Stimulated activated CD4-positive, alpha-beta T cell treated with anti-CD3 and anti-CD28 coated beads, Interleukin-4, amount 100 ng/mL, for 48 hours (primary cell): ENCODE measurements at places on chromosomes 5 and 9.

DNA sequence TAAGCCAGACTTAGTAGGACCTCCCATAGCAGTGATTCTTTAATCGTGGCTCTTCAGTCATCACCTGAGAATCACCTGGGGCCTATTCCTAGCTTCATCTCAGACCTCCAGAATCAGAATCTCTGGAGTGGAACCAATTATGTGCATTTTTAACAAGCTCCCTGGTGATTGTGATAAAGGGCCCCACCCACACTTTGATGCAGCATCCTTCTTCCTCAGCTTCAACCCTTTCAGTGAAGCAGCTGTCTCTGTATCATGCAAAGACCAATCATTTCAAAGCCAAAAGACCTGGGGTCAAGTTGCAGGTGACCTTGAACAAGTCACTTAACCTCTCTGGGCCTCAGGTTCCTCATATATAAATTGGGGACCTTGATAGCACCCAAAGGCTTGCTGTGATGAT lies 17.1 kb downstream of the FBXO10 start:
- no peak for DNase-seq

DNA sequence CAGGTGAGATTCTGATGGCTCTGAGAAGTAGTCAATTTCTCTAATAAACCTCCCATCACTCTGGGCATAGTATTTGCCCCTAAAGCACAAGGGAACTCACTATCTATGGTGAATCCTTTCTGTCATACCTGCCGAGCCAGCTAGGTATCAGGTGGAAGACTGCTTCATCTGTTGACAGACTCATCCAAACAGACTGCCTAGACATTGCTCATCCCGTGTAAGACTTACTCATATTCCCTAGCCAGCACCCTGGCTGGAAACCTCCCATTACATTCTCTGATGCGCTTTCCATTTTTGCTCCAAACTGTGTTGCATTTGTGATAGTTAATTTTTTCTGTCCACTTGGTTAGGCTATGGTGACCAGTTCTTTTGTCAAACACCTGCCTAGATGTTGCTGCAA lies 595.9 kb downstream of the DNAH5 start:
- no peak for DNase-seq

DNA sequence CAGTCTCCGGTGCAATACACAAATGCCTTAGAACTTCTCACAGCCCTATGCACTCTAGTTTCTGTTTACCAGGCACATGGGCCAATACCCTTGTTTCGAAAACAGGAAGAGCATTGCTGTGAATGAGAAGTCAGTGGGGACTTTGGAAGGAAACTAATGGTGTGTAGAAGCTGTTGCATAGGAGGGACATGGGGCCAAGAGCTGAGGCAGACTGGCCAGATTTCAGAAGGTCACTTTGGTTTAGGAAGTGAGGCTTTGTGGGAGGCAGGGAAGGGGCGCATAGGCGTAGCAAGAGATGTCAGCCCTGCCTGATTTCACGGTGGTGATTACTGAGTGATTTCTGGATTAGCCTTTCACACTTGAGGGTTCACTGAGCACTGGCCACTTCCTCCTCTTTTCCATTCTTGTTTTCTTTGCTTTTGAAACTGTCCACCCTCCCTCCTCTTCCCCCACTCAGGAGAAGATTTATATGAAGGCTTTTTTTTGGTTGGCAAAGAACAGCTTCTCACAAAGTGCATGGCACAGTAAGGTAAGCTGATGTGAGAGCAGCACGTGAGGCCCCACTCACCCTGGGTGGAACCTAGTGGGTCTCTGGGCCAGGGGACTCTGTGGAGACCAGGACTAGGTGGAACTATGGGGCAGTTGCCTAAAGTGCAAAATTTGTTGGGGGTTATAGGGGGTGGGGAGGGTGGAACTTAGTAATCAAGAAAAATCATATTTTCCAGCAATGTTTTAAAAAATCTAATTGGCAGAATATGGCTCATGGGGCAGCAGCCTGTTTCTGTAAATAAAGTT lies 6.1 kb upstream of the TMEM252 start:
- DNase-seq = no peak

DNA sequence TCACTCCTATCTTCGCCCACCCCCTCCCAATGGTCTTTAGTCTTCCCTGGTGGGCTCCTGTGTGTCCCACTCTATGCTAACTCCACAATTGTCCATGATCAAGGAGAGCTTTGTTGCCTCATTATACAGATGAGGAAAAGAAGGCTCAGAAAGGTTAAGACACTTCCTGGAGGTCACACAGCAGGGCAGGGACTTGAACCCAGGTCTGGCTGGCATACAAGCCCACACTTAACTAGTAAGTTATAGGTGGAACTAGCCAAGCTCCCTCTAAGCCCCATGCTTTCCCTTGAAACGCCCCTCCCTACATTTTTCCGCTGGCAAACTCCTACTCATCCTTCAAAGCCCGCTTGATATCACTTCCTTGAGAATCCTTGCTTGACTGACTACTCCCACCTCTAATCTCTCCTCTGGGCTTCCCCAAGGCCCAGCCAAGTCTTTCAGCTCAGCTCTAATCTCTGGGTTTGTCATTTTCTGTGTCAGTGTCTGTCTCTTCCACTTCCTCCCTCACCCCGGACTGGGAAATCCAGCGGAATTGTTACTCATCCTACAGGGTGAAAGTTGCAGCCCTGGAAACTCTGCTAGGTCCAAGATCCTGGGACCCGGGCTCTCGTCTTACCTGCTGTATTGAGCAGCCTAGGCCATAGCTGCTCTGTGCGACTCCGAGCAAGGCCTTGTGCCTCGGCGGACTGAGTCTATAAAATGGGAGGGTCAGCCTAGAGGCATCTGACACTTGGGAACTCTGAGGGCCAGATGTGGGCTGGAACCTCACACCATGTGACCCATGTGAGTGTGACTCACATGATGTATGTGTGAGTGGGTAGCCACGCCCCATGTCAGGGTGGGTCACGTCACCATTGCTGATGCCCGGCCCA lies 144.5 kb downstream of the GAPVD1 start:
- no peak for DNase-seq

DNA sequence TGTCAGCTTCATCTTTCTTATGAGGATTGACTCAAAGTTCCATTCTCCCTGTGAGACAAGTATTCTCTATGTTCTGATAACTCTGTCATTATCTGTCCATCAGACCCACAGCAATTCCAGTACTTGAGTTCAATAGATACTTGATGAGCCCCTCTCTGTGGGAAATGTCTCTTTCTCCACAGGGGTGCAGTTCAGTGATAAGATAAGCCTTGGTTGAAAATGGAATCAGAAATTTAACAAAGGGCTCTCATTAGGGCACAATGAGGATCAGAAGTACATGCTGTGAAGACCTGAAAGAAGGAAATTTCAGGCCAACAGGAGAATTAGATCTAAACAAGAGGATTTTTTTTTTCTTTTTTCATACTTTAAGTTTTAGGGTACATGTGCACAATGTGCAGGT lies 737.3 kb downstream of the MTRR start:
- DNase-seq = no peak

GRCh38 chr5:39543335-39543734 lies 118.6 kb upstream of the DAB2 start:
- DNase-seq = no peak

- DNase-seq = no peak
These were observed 177.4 kb downstream of the SAXO1 start for GRCh38 chr9:18855656-18856055.

DNA sequence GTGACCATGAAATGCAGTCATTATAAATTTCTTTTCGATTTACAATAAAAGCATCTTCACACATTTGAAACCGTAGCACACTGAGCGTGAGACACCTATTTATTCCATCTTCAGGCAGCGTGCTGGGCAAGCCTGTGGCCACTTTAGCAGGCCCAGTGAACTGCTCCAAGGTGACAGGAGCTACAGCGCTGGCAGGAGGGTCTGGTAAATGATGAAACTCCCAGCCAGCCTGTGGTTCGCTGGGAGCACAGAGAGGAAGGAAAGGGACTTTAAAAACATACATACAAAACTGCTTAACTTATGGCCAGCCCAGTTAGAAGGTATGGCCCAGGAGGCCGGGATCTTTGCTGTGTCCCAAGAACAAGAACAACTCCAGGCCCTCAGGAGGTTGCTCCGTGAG lies 5.1 kb downstream of the RAPGEF1 start:
- no peak for DNase-seq

GRCh38 chr5:107487056-107487542 lies 183.6 kb downstream of the EFNA5 start:
- DNase-seq = no peak

DNA sequence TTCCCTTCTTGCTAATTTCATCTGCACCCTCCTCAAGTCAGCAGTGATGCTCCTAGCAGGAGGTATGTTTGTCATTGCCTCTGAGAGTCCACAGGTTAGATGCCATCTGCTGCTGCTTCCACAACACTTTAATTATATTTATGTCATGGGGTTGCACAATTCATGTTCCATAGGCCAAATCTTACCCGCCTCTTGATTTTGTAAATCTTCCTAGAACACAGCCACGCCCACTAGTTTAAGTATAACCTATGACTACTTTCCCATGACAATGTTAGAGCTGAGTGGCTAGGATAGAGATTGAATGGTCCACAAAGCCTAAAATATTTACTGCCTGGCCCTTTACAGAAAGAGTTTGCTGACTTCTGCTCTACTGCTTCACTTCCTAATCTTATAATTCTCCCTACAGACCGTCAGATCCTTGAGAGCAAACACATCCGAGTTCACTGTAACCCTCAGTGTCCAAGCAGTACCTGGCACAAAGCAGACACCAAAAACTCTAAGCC lies 21.1 kb downstream of the LIFR start:
- no peak for DNase-seq

- DNase-seq = no peak
These were observed 1964.0 kb upstream of the CDH6 start for GRCh38 chr5:29229461-29229860.

DNA sequence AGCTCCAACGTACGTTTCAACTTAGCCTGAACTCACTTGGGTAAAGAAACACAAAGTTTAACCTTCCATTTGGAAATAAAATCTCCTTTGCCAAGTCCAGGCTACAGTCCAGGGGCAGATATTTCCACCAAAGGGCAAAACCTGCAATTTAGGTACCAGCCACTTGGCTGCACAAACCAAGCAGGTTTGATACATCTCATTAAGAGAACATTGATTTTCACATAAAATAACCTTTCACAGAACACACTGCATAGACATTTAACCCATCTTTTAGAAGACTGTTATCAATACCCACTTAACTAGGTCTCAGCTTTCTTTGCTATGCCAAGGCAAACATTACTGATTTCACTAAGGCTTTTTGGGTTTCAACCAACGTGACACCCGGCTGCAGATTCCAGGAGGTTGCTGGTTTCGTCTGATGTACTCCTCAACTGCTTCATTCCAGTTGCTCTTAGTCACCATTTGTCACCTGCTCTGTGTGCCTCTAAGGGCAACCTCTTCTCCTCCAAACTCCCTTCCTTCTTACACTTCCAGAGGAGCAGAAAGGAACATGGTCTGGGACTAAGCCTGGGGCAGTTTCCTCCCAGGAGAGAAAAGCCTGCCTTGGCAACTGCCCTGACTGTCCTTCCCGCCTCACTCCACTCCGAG lies 67.1 kb downstream of the EPB41L4B start:
- no peak for DNase-seq

DNA sequence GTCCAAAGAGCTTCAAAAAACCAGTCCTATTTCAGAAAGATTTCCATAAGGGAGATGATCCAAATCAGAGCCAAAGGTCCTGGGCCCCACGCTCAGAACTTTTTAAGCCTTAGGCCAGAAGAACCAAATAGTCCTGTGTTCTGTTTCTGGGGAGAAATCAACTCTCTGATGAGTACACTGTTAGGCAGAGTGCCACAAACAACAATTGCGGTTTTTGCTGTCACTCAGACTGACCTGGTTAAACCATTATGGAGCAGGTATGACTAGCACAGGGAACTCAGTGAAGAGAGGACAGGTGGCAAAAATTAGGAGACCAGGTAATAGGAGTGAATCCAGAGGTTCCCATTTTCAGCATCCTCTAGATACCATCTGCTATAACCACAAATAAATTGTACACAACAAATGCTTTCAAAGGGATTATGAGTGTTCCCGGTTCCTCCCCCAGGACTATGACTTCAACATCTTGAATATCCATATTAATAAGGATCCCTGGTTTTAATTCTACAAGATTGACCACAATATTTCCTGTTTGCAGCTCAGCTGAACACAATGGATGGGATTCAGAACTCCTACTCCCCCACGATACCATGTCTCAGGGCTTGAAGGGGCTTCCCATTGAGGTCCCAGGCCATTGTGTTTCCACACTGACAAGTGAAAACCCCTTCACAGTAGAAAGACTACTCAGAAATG lies 52.1 kb upstream of the FREM1 start:
- DNase-seq = no peak
